Caki2 (cell line): ENCODE measurements at places on chromosomes 6 and 20. TPM values are rescaled to one million over a fixed set of nuclear protein-coding genes. Genes with fewer than 3 reads are reported as not detected.

GRCh38 chr6:8551993-8552392 is 116.6 kb upstream of the SLC35B3 start:
- DNase-seq = no peak

- peak; percentile 25 for DNase-seq
Measured at GRCh38 chr6:147642458-147642857, 134.0 kb downstream of the SAMD5 start.

DNA sequence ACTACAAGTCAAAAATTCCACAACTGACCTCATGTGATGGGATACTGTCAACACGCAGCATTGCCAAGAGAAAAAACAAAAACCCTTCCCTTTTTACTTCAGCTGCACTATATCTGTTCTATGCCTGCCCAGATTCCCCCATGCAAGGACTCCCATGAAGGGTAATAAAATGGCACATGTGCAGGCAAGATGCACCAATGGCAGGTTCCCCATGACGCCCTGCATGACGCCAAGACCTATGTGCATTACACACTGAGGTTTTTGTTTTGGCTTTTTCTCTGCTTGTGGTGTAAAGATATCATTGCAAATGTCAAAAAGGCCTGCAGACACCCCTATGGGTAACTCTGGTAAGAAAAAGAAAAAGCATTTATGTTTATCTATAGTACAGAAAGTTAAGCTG is 403.4 kb downstream of the HDGFL1 start:
- DNase-seq = no peak

DNA sequence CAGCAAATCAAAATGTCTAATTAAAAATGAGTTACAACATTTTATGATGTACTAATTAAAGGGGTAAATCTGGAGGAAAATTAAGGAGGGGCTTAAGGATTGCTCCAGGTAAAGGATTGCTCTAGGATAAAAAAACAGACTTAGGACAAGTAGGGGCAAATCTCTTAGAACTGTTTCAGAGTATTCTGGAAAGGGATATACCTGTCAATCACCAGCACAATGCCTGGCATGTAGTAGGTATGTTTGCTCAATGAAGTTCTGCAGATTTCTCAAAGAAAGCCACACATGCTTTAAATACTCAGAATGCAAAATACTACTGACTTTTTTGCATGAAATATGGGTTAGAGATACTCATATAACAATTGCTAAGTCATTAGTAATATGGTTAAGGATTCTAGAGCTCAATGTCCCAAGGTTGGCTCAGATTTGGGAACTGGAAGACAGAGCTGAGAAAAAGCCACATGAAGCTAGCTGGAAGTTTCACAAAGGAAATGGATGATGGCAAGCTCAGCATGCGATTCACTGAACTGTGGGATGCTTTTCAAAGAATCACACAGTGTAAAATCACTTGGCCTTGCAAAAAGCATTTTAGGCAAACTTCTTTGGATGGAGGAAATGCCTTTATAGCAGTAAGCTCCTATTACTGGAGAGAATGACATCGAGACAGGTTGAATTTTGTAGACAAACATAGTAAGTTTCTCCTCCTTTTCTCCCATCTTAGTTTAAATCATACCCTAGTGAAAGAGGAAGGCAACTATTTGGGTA is 72.8 kb downstream of the MAP3K5 start:
- DNase-seq = no peak

GRCh38 chr20:60206259-60206658 is 248.0 kb downstream of the CDH26 start:
- DNase-seq = peak; percentile 76

DNA sequence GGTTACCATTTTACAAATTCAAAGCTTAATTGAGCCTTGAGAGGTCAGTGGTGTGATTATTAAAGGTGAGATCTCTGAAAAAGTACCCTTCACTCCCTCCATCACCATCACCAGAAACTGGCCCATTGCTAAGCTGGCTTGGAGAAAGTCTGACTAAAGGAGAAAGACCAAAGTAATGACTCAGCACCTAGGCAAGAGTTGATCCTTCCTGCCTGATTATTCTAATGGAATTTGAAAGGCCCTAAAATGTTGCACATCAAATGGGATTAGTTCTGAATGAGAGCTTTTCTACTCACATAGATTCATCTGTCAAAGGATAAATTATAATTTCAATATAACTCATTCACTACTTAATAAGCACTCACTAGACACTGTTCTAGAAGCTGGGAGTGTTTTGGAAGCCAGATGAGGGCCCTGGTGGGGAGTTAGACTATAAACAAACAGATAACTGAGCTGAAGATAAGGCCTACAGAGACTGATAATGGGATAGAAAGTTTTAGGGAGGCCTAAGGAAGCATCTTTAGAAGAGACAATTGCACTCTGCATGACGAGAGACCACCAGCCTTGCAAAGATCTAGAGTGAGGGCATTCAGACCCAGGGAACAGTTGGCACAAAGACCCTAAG is 366.7 kb downstream of the SYNE1 start:
- DNase-seq = no peak

The PROKR2 gene
- total RNA-seq = not detected in 2 replicates

GRCh38 chr20:41137614-41138474 is 501 bp downstream of the PLCG1 start:
- DNase-seq = peak; percentile 81

- DNase-seq = peak; percentile 37
Measured at GRCh38 chr6:53979468-53980067, 131.7 kb upstream of the MLIP start.

- DNase-seq = no peak
Measured at GRCh38 chr6:87636315-87636714, 46.4 kb downstream of the ORC3 start.

DNA sequence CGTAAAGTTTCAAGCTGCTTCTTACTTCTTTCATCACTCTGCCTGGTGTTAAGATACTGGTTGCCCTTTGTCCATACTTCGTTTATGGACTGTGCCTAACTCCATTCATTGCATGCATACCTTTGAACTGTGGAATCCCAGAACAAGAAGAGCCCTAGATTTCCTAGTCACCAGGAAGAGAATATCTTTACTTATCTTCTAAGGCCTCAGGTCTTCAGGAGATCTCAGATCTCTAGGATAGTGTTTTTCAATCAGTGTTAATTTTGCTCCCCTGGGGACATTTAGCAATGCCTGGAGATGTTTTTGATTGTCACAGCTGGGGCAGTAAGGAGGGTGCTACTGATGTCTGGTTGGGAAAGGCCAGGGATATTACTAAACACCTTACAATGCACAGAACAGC is 35.5 kb upstream of the GJA1 start:
- DNase-seq = no peak

The RIPPLY2 gene
- total RNA-seq = not detected in 2 replicates

DNA sequence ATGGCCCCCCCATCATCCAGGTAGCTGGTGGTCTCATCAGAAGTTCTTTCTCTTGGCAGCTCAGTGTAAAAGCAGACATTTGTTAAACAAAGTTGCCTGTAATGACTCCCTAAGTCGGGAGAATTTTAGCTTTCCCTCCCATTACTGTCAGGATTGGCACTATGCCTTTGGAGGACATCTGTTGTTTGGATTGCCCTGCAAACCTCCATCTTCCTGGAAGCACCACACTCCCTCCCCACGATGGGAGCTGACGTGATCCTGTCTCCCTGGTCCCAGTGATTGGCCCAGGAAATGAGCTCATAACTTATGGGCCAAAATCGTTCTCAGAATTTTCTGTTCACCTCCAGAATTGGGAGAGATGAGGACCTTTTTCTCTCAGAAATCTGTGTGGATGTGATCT is 42.6 kb upstream of the CNR1 start:
- no peak for DNase-seq

The CST5 gene
- not detected in 2 replicates for total RNA-seq

GRCh38 chr20:33407796-33408195 is 6.5 kb upstream of the CDK5RAP1 start:
- no peak for DNase-seq

DNA sequence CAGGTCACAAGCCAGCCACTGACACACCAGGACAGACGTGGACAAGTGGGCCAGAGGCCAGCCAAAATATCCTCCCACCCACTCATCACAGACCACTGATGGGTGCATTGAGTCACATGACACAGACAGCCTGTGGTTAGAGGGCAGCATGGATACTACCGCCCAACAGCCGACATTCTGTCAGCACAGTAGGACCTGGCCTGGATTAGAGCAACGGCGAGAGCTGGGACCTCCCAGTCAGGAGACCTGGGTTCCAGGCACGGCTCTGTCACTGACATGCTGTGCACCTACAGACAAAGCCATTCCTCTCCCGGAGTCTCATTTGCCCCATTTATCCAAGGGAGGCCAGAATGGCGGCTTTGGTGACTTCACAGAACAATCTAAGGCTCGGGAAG is 8.0 kb downstream of the ZNF335 start:
- DNase-seq = no peak

DNA sequence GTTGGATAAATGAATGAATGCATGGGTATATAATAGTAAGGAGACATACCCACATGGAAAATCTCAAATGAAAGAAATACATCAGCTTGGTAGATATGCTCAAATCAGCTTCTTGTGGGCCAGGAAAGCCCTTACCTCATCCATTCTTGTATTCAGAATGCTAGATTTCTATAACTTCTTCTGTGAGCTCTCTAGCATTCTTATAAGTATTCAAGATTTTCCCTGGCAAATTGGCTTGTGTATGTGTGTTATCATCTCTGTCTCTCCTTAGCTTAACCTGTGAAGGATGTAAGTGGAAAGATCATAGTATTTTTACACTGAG is 100.8 kb downstream of the OR2B2 start:
- peak; percentile 19 for DNase-seq

DNA sequence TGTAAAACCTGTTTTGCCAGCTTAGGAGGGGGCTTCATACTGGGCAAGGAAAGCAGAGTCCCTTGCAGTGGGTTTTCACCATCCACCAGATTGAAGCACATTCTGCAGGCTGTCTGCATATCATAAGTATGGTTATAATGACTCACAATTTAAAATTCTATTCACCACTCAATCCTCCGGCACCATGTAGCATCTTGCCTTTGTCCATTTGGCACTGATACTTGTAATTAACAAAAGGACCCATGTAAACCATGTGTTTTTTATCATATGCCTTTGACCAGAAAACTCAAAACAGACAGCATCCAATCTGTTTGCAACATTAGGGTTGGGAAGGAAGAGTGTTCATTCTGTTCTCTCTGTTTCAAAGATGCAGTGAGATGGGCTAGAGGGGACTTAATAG is 3.0 kb downstream of the CD83 start:
- no peak for DNase-seq

DNA sequence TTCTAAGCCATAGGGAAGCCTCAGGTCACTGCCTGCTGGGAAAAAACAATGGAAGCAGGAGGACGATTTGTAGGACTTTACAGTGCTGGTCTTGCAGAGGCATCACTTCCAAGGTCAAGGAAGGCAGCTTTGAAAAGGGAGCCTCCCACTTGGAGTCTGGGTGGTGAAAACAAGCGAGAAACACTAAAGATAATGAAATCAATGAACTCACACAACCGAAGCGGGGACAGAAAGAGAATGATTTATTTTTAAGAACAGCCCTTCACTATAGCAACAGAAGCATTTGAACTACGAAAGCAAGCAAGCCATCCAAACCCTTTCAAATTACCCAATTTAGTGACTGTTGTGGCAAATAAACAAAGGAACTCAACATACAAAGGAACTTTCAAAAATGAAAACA is 227.5 kb downstream of the THBS2 start:
- no peak for DNase-seq

DNA sequence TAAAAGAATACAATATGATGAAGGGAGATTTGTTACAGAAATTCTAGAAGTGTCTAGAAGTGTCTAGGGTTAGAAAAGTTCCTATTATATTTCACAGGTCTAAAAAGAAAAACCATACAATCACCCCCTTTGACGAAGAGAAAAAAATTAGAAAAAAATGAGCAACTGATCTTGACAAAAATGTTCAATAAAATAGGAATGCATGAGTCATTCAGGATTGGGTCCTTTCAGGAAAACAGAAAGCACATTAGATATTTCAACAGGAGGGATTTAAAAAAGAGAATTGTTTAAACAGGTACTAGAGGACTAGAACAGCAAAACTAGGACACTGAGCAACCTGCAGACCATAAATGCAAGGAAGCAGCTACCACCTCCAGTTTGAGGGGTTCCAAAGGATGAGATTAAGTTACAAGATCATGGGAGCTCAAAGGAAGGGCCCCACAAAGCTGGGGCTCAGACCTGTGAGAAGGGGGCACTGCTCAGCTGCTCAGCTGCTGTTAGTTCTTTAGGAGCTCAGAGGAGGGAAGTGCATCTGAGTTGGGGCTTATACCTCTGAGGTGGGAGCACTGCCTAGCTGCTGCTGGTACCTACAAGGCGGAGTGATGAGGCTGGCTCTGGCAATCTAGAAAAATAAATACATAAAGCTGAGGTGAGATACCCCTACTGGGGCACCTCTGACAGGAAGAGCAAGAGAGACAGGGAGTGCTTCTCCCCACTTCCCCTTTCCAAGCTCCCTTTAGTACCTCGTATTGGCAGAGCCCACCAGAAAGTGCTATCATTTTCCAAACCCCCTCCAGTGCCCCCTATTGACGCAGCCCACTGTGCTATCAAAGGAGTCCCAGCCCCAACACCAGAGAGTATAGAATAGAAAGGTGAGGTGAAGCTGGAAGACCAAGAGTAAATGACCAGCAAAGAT is 27.1 kb upstream of the BEND6 start:
- no peak for DNase-seq

The DOK5 gene
- total RNA-seq = 1.6 and 3.5 TPM in 2 replicates

GRCh38 chr6:161422710-161423680 is 149.1 kb upstream of the AGPAT4 start:
- DNase-seq = peak; percentile 69

DNA sequence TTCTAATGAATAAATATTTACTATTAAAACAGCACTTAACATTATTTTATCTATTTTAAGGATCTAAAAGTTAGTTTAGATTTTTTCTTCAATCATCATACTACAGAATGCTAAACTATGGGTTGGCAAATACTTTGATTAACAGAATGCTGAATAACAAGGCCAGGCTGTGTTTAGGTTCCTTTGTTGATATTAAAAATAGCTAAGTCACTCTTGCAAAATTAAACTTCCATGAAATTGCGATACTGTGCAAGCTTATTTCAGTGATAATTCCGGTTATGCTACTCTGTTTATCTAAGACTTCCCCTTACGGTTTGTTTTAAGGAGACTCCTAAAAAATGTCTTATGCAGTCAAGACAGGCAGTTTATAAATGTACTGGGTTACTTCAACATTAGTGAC is 2.8 kb downstream of the RNF24 start:
- DNase-seq = no peak

The TREM1 gene
- not detected in 2 replicates for total RNA-seq

- no peak for DNase-seq
Measured at GRCh38 chr6:41536795-41537758, 9.1 kb upstream of the FOXP4 start.

DNA sequence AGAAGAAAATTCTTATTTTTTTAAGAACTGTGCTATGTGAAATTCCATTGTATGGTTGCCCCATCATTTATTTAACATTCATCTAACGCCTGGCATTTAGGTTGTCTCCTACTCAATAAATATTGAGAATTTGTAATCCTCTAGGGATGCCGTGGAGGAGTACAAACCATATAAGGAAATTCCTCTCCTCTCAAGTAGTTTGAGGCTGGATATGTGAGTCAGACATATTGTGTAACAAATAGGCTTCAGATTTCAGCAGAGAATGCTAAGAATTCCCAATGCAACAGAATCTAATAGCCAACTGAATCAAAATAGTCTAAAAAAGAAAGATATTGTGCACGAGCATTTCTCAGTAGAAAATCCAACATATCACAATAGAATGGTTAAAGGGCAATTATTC is 174.7 kb downstream of the OTOR start:
- DNase-seq = peak; percentile 32
